ENCODE measurements at places on chromosomes 4 and X. TPM values are rescaled to one million over a fixed set of nuclear protein-coding genes. Genes with fewer than 3 reads are reported as not detected.

The PCSK1N gene
- total RNA-seq, result 0.09 TPM

The RIBC1 gene
- total RNA-seq, result 0.74 TPM

The BMPR1B gene
- total RNA-seq, result 0.14 TPM

The CLCN4 gene
- 2.5 TPM for total RNA-seq

The C4orf50 gene
- total RNA-seq, result not detected

The GBA3 gene
- not detected for total RNA-seq
